ENCODE measurements at places on chromosomes 5 and 9.
A peak's percentile ranks its signal among the peaks of the same experiment; 100 is the strongest.

DNA sequence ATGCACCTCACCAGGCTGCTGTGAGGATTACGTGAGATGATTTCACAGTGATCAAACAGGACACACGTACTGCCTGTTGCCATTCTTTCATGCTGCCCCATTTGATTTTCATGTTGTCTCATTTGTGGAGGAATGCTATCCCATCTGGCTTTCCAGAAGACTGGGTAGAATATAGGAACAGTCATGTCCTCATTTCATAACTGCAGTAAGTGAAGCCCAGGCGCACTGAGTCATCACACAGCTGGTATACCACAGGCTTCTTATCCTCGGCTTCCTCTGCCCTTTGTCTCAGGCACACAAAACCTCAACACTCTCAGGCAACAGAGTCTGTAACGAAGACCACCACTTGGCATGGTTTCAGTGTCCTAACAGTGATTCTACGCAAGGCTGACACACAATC lies 62.3 kb downstream of the LHFPL2 start:
- no peak for DNase-seq

DNA sequence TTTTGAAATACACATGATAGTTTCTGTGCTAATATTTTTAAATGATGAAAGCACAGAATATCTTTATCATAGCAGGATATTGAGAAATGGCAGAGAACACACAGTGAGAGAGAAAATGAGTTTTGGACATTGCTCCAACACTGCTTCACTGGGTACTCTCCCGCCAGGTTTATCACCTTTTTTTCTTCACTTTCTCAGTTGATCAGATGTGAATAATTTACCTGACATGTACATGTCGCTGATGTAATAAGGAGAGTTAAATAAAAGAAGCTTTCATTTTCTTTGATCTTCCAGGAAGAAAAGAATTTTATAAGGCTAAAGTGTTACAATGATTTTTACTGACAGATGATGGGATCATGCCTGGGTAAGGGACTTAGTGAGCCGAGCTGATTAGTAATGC lies 134.5 kb downstream of the ALDH1A1 start:
- DNase-seq: no peak

GRCh38 chr9:89747596-89747995 lies 142.8 kb downstream of the GADD45G start:
- no peak for DNase-seq

DNA sequence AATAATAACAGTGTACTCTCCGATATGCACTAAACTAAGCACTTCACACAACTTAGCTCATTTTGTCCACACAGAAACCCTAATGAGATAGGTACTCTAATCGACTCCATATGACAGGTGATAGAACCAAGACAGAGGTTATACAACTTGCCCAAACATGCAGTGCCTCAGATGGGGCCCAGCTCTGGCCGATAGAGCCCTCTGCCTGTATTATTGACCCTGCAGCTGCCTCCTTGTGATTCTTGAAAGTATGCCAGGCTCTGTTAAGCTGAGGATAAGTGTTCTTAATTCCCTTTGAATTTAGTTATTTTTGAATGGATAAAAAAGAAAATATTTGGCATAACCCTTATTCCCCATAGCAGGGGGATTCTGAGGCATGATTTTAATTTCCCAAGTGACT lies 78.5 kb downstream of the HMHB1 start:
- peak; percentile 81 for DNase-seq

DNA sequence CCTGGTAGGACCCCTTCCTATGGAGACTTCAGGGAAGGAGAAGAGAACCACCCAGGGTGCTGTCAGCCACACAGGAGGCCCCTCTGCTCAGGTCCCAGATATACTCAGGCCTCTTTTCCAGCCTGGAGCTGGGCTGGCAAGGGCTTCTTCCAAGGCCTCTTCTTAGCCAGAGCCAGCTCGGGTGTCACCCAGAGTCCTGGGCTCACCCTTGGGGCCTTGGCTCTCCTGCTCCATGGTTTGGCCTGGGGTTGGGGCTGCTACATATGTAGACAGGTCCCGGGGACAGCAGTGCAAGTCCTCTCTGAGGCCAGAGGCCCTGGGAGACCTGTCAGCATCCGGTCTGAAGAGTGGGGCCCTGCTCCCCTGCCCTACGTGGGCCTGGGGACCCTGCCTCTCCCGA lies 22.8 kb downstream of the PAEP start:
- DNase-seq: no peak

DNA sequence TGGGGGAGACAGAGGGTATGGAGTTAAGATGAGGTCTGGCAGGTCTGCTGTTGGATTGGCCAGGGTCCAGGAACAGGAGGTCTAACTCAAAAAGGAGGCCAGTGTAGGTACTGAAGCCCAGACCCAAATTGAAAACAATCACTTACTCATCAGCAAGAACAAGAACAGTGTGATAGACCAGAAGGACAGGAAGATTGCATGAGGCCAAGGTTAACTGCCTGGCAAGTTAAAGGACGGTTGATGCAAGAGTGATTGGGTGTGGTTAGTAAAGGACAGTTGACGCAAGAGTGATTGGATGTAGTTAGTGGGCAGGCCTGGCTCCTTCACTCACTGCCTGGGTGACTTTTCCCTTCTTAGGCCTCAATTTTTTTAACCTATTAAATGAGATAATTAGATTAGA lies 132.6 kb downstream of the PDZD2 start:
- no peak for DNase-seq

GRCh38 chr5:95822542-95823181 lies at the start of gene GLRX:
TSS of gene GLRX (minus strand) at chr5:95822726. CDS start at chr5:95822662, 64 bp downstream.
- DNase-seq: no peak

DNA sequence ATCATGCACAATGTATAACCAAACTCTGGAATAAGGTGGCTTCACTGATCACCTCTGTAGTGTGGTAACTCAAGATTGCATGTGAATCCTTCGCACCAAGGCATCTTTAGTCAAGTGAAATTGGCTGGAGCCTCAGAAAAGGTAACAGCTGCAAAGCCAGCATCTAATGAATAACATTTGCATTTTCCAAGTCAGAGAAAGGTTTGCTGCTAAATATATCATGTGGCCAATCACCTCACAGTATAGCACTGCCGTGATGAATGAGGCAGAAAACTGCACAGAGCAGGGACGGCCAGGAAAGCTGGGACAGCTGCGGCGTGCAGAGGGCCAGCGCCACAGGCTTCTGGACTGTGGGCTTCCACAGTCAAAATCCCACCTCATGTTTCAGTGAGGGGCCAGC lies 18.5 kb downstream of the MRPS27 start:
- DNase-seq: peak; percentile 95

DNA sequence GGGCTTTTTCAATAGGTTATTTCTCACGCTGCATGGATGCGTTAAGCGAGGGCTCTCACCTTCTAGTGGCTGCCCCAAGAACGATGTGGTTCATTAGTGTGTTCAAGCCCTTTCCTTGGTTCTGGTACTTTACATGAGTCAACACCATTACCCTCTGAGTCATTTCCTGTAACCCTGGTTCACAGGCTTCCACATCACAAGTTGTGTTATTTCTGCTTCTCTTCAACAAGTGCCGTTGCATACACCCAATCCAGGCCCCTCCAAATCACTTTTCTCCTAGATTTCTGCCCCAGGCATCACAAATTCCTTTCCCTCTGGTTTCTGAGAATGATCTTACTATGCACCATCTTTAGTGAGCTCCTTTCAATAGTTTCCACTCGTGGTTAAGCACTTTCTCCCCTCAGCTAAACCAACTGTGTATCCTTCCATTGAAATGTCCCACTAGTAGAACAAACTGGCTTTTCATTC lies 69.5 kb upstream of the RAD23B start:
- no peak for DNase-seq

- no peak for DNase-seq
Observed at GRCh38 chr5:94707359-94707758, 88.9 kb downstream of the SLF1 start.

DNA sequence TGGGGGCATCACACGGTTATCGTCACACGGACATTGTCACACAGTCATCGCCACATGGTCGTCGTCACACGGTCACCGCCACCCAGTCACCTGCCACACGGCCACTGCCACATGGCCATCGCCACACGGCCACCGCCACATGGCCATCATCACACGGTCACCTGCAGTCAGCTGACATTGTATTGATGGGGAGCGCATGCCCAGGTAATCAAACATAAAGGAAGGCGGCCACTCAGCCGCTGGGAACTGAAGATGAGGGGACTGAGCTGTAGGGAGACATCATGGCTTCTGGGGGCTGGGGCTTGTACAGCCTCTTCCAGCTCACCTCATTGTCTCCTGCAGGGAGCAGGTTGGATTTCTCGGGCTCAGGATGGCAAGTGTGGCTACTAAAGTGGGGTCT lies 49.2 kb downstream of the MRPL36 start:
- no peak for DNase-seq

- no peak for DNase-seq
Observed at GRCh38 chr9:89606049-89606623, 1.3 kb downstream of the GADD45G start.

- peak; percentile 15 for DNase-seq
Observed at GRCh38 chr5:172496671-172497371, 42.5 kb upstream of the SH3PXD2B start.

DNA sequence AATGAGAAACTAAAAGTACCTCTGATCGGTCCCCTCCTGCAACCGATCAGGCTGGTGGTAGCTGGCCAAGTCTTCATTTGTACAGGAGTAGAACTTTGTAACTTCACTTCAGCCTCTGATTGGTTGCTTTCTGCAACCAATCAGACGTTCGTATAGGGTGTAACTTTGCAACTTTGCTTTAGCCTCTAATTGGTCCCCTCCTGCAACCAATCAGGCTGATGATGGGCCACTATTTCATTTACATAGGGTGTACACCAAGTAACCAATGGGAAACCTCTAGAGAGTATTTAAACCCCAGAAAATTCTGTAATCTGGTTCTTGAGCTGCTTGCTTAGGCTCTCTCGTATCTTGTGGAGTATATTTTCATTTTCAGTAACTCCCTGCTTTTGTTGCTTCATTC lies 445.5 kb downstream of the MED10 start:
- no peak for DNase-seq

DNA sequence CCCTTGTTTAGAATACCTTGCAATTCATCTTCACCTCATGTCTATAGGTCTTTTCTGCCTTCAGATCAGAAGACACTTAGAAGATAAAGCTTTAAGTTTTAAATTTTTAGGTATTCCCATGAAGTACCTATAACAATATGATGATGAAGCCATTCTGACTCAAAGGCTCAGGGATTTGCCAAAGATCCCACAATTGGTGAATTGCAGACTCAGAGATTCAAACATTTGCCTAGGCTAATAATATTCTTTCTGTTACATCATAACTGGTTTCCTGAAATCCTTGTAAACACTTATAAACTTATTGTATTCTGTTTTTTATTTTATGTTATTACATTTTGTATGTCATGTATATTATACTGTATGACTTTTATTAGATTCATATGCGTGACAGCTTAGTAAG lies 62.8 kb upstream of the ZFAND5 start:
- no peak for DNase-seq

DNA sequence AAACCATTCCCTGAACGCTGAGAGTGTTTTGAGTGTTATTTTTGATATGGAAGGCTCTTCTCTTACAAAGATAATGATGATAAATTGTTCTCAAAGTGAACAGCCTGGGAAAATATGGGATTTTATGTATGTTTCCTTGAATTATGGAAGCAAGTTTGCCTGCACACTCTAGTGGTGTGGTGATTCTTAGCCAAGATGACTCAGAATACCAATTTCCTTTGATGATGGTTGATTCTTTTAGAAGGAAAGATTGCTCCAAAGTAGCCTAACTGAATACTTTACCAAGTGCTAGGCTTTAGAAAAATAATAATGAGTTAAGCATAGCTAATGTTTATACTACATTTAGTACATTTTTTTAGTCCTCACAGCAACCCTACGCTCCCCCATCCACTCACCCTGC lies 243.4 kb downstream of the EBF1 start:
- no peak for DNase-seq

GRCh38 chr5:120872297-120872696 lies 408.2 kb downstream of the PRR16 start:
- no peak for DNase-seq

DNA sequence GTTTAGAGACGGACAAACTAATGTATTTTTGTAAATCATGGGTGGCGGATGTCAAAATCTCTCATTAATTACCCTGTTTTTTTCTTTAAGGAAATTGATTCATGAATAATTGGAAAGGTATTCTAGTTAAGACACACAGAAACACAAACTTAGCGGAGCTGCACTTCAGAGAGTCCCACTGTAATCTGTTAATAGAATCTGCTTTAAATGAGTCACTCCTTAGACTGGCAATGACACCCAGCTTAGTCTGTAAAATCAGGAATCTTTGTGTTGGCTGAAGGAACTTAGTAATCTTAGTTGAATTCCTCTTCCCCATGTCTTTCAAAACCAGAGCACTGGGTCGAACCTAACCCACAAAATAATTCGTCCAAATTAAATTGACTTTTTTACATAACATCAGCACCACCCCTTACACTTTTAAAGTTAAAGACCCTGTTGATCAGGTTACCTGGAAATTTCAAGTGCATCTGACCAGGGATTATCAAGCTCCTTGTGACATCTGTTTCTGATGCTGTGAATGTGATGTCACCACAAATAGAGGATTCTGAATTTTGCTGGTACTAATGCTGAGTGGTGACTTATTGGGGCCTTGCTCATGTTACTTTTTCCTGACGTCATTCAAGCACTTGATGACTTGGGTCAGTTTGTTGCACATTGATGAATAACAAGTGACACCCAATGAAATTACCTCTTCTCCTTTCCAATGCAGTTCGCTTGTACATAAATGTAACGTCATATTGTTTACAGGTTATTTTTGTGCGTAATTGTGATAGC lies 313.6 kb downstream of the KCTD16 start:
- no peak for DNase-seq

GRCh38 chr9:101037430-101037829 lies 8.9 kb downstream of the PLPPR1 start:
- DNase-seq: peak; percentile 58

- no peak for DNase-seq
Observed at GRCh38 chr5:177498013-177498787, 796 bp upstream of the PDLIM7 start.

GRCh38 chr5:43675357-43675756 lies 72.4 kb downstream of the NNT start:
- no peak for DNase-seq
